ENCODE measurements at places on chromosomes 6 and 20.
A peak's percentile ranks its signal among the peaks of the same experiment; 100 is the strongest.

GRCh38 chr6:111769365-111770152, 103.7 kb downstream of the FYN start:
- DNase-seq: no peak

GRCh38 chr20:868279-868678, 34.8 kb downstream of the FAM110A start:
- DNase-seq: no peak

- no peak for DNase-seq
Measured at GRCh38 chr20:8837396-8837795, 231.5 kb upstream of the PLCB4 start.

DNA sequence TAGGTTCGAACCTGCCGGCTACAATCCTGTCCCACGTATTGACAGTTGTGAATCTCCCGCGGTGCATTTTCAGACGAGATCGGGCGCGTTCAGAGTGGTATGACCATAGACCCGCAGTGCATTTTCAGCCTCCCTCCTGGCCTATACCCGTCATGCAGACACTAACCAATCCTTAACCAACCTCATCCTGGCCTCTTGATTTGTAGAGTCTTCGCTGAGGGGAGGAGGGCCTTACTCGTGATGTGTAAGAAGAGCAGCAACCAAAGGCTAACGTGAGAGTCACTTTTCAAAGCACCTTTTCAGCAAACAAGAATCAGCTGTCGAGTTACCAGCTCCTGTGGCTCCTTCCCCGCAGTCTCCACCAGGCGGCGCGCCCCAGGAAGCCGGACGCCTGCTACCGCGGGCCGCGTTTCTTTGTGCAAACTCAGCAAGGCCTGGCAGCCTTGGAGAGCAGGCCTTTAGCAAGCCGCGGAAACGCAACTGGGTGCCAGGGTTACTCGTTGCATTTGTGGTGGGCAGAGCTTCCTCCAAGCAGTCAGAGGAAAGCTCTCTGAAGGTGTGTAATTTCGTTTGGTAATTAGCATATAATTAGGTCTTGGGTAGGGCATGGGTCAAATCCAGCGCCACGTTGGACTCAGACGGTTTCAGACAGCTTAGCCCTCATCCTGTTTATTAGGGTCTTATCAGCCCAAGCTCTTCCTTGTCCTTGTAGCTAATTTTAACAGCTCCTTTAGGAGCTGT, 139.8 kb downstream of the OR2B2 start:
- peak; percentile 66 for DNase-seq

DNA sequence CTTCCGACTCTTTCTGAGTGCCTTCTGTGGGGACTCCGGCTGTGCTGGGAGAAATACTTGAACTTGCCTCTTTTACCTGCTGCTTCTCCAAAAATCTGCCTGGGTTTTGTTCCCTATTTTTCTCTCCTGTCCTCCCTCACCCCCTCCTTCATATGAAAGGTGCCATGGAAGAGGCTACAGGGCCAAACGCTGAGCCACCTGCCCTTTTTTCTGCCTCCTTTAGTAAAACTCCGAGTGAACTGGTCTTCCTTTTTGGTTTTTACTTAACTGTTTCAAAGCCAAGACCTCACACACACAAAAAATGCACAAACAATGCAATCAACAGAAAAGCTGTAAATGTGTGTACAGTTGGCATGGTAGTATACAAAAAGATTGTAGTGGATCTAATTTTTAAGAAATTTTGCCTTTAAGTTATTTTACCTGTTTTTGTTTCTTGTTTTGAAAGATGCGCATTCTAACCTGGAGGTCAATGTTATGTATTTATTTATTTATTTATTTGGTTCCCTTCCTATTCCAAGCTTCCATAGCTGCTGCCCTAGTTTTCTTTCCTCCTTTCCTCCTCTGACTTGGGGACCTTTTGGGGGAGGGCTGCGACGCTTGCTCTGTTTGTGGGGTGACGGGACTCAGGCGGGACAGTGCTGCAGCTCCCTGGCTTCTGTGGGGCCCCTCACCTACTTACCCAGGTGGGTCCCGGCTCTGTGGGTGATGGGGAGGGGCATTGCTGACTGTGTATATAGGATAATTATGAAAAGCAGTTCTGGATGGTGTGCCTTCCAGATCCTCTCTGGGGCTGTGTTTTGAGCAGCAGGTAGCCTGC, 4.8 kb downstream of the PIM1 start:
- DNase-seq: no peak
